ENCODE measurements at places on chromosomes 13 and 19. TPM values are rescaled to one million over a fixed set of nuclear protein-coding genes. Genes with fewer than 3 reads are reported as not detected.

The RPS15 gene
- 833 TPM for polyA plus RNA-seq

The IZUMO4 gene
- 2.6 TPM for polyA plus RNA-seq

The ZNF285 gene
- 8.8 TPM for polyA plus RNA-seq

The SLC25A41 gene
- polyA plus RNA-seq = 0.48 TPM

The TRAPPC2B gene
- polyA plus RNA-seq = 16.5 TPM

The RYR1 gene
- 598 TPM for polyA plus RNA-seq

The TMC4 gene
- polyA plus RNA-seq = 4.4 TPM

The SULT2B1 gene
- polyA plus RNA-seq = 13.1 TPM

- peak; percentile 48 for DNase-seq
These were observed 26.5 kb upstream of the HOMER3 start for GRCh38 chr19:18967358-18968146.

- DNase-seq = peak; percentile 78
These were observed 1.5 kb upstream of the FTL start for GRCh38 chr19:48963371-48964204.

GRCh38 chr13:52377898-52378297 lies 28.1 kb downstream of the THSD1 start:
- DNase-seq = no peak

DNA sequence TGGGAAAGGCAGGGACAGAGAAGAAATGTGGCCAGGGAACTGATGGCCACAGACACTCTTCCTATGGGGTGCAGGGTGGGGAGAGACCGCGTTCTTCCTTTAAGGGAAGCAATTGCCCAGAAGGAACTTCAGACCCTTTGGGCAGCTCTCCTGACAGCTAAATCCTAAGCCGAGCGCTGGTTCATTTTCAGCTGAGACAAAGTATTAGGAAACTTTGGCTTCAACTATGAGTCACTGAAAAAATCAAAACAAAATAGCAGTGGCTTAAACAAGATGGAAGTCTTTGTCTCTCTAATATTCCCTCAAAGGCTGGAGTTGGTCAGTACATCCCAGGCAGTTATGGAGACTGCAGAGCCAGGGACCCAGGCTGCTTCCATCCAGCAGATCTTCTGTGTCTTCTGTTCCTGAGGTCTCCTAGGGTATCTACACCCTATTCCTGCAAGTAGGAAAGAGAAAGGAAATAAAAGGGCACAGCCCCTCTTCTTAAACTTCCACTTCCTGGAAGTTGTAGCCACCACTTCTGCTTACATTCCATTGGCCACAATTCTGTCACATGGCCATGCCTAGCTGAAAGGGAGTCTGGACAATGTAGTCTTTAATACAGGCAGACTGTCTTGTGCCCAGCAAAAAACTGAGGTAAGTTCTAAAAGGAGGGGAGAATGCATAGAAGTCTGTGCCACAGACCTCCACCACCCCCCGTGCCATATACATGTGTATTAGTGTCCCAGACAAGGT lies 163.5 kb downstream of the KATNAL1 start:
- no peak for DNase-seq

GRCh38 chr19:1238369-1239303 lies 831 bp upstream of the CBARP start:
- DNase-seq = no peak

DNA sequence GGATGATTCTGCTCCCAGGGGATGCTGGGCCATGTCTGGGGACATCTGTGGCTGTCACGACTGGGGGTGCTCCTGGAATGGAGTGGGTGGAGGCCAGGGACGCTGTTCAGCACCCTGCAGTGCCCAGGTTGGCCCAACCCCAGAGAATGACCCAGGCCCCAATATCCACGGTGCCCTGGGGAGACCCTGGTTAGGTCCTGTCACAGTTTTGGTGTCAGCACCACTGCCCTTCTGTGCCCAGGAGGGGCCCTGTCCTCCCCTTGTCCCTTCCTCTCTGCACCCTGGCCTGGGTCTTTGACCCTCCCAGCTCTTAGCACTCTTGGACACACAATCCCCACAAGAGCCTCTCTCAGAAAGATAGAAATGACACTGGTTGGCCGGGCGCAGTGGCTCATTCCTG lies 85.3 kb downstream of the GADD45B start:
- no peak for DNase-seq

DNA sequence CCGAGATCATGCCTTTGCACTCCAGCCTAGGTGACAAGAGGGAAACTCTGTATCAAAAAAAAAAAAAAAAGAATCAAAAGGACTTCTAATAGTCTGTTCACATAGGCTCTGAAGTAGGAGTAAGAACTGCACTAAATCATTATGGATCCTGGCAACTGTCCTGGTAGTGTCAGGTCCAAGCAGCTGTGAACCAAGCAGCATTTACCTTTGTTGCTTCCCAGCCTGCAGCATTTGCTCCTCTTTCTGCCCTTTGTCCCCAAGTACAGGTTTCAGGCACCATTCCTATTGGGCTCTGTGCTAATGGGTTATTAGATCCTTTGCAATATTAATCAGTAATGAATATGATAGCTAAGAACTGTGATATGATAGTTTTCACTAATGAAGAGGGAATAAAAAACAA lies 77.4 kb upstream of the NBEA start:
- peak; percentile 17 for DNase-seq

DNA sequence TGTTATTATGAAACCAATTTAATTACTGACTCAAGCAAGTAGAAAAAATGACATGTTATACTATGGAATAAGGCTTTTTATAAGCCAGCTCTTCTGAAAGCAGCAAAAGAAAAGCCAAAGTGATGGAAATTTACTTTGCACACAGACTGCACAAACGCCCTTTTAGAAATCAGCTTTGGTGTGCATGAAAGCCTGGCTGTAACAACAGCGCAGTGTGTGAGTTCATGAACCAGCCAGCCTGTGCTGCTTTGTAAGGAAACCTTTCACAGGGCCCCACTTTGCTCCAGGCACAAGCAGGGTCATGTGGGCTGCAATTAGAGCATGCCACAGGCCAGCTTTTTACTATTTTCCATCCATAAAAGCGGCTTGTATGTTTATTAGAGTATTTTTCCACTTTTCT lies 13.6 kb upstream of the IFT88 start:
- DNase-seq = peak; percentile 32

- no peak for DNase-seq
These were observed 43.6 kb downstream of the SIPA1L3 start for GRCh38 chr19:37950471-37951175.

- no peak for DNase-seq
These were observed 104.2 kb downstream of the RAB20 start for GRCh38 chr13:110457361-110457760.

- no peak for DNase-seq
These were observed 91.3 kb downstream of the UQCRFS1 start for GRCh38 chr19:29121684-29122083.

Data from muscle of arm (tissue), 14 donors.